Activated T-cell treated with anti-CD3 and anti-CD28 coated beads for 48 hours (primary cell): ENCODE measurements at places on chromosomes 3 and 15.

- DNase-seq = no peak
These were observed 587.4 kb upstream of the MDFIC2 start for GRCh38 chr3:70899816-70900215.

DNA sequence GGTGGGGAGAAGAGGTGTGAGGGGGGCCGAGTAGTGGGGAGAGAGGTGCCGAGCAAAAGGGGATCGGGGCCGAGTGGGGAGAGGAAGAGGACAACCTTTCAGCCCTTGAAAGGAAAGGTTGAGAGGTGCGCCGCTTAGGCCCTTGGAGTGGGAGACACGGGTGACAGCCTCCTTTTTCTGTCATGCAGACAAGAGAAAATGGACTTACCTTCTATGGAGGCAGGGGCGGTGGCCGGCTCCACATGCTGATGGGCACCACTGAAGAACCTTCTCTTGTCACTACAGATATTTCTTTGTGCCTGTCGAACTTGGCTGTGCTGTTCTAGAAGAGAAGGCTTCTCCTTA lies 421 bp downstream of the KLHL18 start:
- DNase-seq = no peak

GRCh38 chr3:41162541-41162940 lies 36.8 kb upstream of the CTNNB1 start:
- DNase-seq = no peak

- DNase-seq = peak; percentile 16
These were observed 121.9 kb downstream of the TMEM266 start for GRCh38 chr15:76181705-76182107.

- DNase-seq = no peak
These were observed 82.0 kb downstream of the TFRC start for GRCh38 chr3:195999896-196000295.

DNA sequence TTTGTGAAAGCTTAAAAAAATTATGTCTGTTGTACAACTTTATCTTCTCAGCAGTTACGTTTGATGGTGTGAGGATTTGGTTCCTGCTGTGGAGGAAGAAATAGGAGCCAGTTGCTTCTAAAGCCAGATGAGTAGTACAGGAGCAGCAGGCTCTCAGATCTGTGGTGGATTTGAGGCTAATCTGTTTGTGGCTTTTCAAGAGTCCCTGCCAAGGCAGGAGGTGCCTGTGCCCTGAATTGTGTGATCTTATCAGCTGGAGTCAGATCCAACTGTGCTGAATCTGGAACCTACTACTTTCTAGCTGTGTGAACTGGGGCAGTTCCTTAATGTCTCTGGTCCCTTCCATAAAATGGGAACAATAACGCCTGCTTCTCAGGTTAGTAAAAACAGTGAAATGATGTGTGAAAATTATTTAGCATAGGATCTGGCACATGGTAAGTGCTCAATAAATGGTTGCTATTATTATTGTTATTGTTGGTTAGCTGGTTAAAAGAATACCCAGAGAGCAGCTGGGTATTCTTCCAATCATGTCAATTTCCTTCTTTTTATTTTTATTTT lies 7.7 kb downstream of the CLDN11 start:
- no peak for DNase-seq

DNA sequence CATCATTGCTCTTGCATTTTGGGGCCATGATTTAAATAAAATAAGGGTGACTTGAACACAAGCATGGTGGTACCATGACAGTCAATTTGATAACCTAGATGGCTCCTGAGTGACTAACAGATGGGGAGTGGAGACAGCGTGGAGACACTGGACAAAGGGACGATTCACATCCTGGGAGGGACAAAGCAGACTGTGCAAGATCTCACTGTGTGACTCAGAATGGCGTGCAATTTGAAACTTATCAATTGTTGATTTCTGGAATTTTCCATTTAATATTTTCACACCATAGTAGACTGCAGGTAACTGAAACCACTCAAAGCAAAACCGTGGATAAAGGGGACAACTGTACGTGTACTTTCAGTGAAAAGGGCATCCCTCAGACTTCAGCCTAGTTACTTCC lies 25.5 kb downstream of the MCCC1 start:
- no peak for DNase-seq

DNA sequence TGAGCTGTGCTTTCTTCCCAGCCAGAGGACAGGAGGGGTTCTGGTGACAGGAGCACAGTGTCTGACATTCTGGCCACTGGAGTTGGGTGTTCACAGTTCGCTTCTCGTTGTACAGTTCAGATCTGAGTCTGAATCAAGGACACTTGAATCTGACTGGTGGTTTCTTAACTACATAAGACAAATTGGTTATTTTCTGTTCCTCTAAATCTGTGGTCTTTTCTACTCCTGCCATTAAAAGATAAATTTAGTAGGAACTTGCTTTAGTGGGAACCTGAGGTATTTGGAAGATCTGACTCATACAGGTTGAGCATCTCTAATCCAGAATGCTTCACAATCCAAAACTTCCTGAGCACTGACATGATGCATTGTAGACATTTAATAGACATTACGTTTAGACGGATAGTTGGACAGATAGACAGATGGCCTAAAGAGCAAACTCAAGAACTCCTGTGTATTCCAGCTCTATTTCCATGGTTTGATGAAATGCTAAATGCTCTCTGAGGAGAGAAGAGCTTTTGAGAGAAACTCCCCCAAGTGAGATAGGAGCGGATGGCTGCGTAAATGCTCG lies 71.0 kb downstream of the CCK start:
- DNase-seq = no peak

- no peak for DNase-seq
These were observed 1.5 kb downstream of the FAH start for GRCh38 chr15:80154336-80154735.

GRCh38 chr3:72080800-72081199 lies 295.9 kb upstream of the PROK2 start:
- no peak for DNase-seq

DNA sequence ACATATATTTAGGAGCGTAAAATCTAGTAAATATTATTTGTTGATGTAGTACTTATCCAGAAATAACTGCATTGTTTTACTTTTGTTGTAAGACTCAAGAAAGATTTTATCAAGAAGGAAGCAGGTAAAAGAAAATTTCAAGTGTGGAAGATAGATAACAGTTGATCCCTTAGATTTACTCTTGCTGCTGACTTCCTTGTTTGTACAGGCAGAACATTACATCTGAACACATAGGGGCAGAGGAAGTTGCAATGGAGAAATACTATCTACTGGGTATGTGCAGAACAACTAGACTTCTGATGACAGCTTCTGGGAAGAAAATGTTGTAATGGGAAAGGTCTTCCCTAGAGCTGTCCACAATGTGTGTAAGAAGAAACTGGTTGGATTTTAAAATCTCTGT lies 350.6 kb downstream of the NLGN1 start:
- DNase-seq = no peak

DNA sequence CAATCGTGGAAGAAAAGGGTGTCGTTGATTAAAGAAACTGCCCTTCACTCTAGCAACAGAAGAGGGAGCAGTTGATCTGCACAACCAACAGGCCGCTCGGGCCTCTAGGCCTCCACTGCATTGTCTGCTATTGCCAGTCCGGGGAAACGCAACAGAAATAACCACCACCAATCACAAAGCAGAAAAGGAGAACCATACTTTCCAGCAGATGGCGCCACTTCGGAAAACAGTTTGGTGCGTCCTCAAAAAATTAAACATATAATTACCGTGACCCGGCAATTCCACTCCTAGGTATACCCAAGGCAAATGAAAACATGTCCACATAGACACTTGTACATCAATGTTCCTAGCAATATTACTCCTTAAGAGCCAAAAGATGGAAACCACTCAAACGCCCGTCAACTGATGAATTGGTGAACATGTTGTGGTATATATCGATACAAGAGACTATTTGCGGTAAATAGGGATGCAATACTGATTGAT lies 154.1 kb downstream of the TJP1 start:
- peak; percentile 25 for DNase-seq

- no peak for DNase-seq
These were observed 593.4 kb upstream of the NR2F2 start for GRCh38 chr15:95737060-95737459.

DNA sequence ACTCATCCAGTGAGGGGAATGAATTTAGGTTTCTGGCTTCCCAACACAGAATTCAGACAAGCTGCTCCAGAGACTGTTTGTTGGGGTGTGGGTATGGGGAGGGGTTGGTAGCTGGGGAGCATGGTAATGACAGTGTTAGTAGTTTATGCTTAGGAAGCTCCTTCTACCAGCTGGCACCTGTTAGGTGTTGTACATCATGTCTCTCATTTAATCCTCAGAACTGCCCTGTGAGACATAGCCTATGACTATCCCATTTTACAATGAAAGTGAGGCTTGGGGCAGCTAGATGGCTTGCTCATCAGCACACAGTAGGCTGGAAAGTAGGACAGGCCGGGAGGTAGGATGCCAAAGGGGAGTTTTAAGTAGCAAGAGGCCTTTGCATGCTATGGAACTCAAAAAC lies 2.5 kb downstream of the EIF4E3 start:
- no peak for DNase-seq

- DNase-seq = no peak
These were observed 22.8 kb downstream of the MELTF start for GRCh38 chr3:197006860-197007259.

DNA sequence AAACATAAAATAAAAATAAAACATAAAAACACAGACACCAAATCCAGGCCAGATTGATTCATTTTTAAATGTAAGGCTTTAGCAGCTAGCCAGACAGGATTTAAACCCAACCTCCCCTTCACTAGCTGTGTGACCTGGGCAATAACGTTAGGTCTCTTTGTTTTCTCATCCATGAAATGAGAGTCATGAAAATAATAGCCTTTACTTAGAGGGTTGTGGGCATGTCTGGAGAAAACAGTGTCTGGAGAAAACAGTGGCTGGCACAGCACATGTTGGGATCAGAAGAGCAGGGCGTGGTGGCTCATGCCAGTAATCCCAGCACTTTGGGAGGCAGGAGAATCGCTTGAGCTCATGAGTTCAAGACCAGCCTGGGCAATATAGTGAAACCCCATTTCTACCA lies 1.9 kb upstream of the DPPA4 start:
- DNase-seq = no peak

DNA sequence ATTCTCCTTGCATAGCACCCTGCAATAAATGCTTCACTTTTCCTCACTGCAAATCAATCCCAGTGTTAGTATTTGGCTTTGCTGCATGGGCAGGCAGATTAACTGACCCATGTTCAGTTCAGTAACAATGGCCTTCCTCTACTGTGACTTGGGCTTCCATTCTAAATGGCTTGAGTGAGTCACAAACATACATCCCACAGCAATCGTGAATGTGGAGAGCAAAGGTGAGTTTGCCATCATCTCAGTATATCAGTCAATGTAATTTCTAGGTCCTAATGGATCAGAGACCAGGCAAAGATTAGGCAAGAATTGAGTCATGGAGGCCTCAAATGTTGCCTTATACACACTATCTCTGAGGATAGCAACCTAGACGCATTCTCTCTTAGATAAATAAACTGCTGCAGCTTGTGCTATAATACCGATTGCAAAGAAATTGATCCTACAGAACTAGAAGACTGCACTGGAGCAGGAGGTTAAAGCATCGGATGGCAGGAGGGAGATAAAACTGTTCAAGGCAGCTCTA lies 8.3 kb upstream of the ATP8B4 start:
- DNase-seq = no peak

DNA sequence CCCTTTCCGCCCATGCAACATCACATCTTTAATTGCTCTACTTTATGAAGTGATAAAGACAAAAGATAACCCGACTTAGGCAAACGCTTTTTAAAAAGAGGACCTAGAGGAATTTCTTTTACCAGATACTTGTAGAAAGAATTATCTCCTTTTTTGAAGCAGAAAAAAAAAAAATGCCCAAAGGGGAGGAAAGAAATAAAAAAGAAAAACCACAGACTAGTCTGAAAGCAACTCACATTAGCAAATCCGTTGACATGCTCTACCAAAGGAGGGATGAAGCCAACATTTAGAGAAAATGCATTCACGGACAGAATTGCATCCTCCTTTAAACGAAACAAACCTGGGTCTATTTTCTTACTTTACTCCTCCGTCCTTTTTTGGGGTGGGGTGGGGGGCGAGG lies 213.6 kb downstream of the MEIS2 start:
- DNase-seq = no peak

DNA sequence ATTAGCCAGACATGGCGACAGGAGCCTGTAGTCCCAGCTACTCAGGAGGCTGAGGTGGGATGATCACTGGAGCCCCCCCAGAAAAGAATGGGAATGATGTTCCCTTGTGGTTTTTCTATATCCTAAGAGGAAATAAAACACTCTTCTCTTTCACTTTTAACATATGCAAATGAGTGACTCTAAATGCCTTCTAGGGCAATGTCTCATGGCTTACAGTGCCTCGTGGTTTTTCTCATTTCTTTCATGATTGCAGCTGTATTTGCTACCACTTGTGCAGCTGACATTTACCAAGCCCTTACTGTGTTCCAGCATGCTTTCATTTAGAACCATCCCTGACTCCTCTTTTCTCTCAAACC lies 26.4 kb downstream of the STOML1 start:
- DNase-seq = no peak

- no peak for DNase-seq
These were observed 50.3 kb upstream of the ACTL6A start for GRCh38 chr3:179512378-179512777.

- DNase-seq = no peak
These were observed 413.7 kb upstream of the TBL1XR1 start for GRCh38 chr3:177610686-177611633.

GRCh38 chr15:95972041-95972553 lies 358.4 kb upstream of the NR2F2 start:
- DNase-seq = no peak

- no peak for DNase-seq
These were observed 2.2 kb downstream of the CHRNB4 start for GRCh38 chr15:78638658-78639314.

GRCh38 chr15:48409623-48410022 lies 78.4 kb downstream of the DUT start:
- no peak for DNase-seq

DNA sequence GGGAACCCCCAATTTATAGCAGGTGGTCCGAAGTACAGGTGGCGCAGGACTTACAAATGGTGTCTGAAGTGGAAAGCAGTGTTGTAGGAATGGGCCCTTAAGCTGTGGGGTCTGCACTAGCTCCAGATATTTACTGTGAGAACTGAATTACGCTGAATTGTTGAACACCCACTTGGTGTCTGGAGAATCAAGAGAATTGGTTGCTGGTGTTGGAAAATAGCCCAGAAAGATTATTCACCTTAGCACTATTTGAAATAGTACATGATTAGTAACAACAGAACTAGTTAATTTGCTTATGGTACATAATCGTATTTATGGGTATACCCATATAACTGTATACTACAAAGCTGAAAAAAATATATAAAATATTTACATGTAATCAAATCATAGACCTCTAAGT lies 64.8 kb downstream of the ADAM10 start:
- no peak for DNase-seq

DNA sequence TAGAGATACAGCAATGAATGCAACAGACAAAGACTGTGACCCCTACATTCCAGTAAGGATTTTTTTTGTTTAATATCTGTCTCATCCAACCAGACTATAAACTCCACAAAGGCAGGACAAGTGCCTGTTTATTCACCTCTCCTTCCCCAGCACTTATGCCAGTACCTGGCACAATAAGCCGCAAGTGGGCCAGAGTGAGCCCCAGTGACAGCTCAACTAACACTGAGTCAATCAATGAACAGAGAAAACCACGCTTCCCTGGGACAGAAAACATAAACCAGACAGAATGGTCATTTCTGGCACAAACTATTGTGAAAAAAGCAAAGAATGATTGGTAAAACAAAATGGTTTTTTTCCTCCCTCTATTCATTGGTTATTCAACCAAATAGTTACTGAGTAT lies 52.2 kb downstream of the RYK start:
- DNase-seq = no peak

- no peak for DNase-seq
These were observed 14.4 kb upstream of the GMPPB start for GRCh38 chr3:49738067-49738713.
